GM23338 (cell line): ENCODE measurements at places on chromosomes 2 and 18. TPM values are rescaled to one million over a fixed set of nuclear protein-coding genes. Genes with fewer than 3 reads are reported as not detected.

Gene CCL20
- not detected in 2 replicates for total RNA-seq

DNA sequence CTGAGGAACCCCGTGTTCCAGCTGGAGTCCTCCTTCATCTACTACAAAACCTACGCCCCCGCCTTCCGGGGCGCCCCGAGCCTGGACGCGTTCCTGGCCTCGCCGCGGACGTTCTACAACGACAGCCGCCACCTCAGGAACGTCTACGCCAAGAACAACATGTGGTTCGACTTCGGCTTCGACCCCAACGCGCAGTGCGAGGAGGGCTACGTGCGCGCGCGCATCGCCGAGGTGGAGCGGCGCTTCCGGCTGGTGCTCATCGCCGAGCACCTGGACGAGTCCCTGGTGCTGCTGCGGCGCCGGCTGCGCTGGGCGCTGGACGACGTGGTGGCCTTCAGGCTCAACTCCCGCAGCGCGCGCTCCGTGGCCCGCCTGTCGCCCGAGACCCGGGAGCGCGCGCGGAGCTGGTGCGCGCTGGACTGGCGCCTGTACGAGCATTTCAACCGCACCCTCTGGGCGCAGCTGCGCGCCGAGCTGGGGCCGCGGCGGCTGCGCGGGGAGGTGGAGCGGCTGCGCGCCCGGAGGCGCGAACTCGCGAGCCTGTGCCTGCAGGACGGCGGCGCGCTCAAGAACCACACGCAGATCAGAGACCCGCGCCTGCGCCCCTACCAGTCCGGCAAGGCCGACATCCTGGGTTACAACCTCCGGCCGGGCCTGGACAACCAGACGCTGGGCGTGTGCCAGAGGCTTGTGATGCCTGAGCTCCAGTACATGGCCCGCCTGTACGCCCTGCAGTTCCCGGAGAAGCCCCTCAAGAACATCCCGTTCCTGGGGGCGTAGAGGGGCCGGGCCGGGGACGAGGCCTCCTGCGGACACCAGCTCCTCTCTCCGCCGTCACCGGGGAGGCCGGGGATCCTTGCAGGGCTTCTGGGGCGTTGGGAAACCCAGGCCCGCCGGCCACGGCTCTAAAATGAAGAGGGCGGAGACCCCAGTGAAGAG, 5.3 kb upstream of the NEU4 start:
- peaks cover 16% of the 10 kb centered on the region; the same call in 1 of the 2 replicates for H3K4me1 ChIP-seq
- H3K27me3 ChIP-seq: peaks cover 23% of the 10 kb centered on the region
- DNase-seq: peak; percentile 82
- H3K4me3 ChIP-seq: peak overlapping the region; percentile 62
- no peak overlapping the region for H3K27ac ChIP-seq
- H3K36me3 ChIP-seq: no peaks in the 10 kb centered on the region

GRCh38 chr2:76268902-76269620, 558.3 kb upstream of the GCFC2 start:
- no peaks in the 10 kb centered on the region for H3K27me3 ChIP-seq
- H3K4me1 ChIP-seq: peaks cover 11% of the 10 kb centered on the region
- H3K36me3 ChIP-seq: no peaks in the 10 kb centered on the region
- no peak for DNase-seq
- H3K27ac ChIP-seq: no peak overlapping the region
- no peak overlapping the region for H3K4me3 ChIP-seq

Gene LRP2
- 1.9 and 2.7 TPM in 2 replicates for total RNA-seq

DNA sequence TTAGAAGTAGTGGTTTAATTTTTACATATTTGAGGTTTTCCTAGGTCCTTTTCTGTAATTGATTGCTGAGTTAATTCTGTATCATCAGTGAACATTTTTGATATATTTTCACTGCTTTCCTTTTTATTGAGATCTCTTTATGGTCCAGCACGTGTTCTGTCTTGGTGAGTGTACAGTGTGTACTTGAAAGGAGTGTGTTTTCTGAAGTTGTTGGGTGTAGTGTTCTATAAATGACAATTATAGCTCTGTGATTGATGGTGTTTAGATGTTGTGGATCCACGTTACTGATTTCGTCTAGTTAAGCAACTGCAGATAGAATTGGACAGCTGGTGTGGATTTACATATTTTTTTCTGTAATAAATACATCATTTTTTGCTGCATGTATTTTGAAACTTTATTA, 32.7 kb downstream of the AGFG1 start:
- no peak for DNase-seq
- H3K4me3 ChIP-seq: no peak overlapping the region
- peaks cover 23% of the 10 kb centered on the region for H3K4me1 ChIP-seq

DNA sequence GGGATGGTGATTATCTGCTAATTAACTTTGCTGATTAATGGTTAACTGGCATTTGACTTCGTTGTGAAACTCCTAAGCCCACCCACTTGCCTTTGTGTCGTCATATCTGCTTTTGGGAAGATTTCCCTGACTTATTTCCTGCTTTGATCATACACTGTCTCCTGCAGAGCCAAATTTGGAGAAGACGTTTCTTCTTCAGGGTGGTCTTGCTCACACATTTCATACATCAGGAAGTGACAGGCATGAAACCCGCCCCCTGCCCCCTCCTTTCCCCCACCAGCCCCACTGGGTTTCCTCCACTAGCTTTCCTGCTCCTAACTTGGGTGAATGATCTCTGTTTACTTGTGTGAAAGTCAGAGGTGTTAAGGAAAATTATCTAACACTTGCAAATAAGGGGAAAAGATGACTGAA, 300.1 kb downstream of the TSN start:
- H3K4me1 ChIP-seq: peaks cover 15% of the 10 kb centered on the region
- H3K27ac ChIP-seq: peak overlapping the region; percentile 23; the same call in 1 of the 2 replicates
- H3K27me3 ChIP-seq: no peaks in the 10 kb centered on the region
- DNase-seq: no peak
- no peak overlapping the region for H3K4me3 ChIP-seq
- peaks cover 4% of the 10 kb centered on the region; the same call in 1 of the 2 replicates for H3K36me3 ChIP-seq

GRCh38 chr18:11950824-11951223, 30.5 kb upstream of the IMPA2 start:
- peaks cover 32% of the 10 kb centered on the region for H3K4me1 ChIP-seq

Gene C2orf72
- 1.3 and 1.4 TPM in 2 replicates for total RNA-seq

DNA sequence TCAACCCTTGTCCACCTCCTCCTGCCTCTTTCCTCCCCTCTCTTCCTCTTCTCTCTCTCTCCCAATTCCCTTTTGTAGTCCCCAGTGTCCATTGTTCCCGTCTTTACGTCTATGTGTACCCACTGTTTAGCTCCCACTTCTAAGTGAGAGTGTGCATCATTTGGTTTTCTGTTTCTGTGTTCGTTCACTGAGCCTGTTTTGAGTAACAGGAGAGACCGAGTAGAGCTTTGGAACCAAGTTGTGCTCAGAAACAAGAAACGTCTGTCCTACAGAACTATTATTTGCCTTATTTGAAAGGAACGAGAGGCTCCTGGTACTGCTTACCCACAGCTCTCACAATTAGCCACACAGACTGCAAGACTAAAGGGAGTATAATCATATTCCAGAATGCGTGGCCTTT, 50.1 kb upstream of the MAPRE2 start:
- H3K4me1 ChIP-seq: no peaks in the 10 kb centered on the region
- no peak overlapping the region for H3K27ac ChIP-seq
- no peak for DNase-seq
- no peaks in the 10 kb centered on the region for H3K27me3 ChIP-seq

DNA sequence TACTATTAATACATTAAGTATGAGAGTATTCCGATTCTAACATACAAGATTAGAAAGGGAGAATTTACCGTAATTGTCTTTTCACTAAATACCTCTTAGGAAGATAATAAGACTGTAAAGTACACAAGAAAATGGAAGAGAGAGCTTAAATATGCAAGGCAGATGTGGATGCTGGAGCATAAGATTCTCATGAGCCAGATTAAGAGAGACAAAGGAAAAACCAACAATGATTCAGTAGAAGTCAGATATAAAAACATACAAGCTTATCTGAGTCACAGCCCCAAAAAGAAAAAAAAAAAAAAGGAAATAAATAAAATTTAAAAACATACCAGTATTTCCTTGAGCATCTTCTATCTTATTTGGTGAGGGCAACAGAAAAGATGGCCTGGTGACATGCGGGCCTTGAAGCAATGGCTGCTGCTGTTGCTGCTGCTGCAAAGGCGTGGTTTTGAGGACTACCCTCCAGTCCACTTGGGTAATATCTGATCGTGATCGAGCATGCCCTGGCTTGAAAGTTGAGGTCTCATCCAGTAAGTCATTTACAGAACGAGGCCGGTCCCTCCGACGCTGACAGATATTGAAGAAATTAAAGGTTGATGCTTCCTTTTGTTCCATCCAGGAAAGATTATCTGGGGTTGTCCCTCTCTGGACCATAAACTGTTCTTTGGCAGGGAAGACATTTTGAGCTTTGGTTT, 24.5 kb downstream of the PLEKHM3 start:
- no peak overlapping the region for H3K4me3 ChIP-seq
- H3K4me1 ChIP-seq: peaks cover under 1% of the 10 kb centered on the region; the same call in 1 of the 2 replicates
- DNase-seq: no peak
- H3K27me3 ChIP-seq: no peaks in the 10 kb centered on the region

GRCh38 chr2:10331702-10332401, 29.1 kb downstream of the HPCAL1 start:
- no peaks in the 10 kb centered on the region for H3K27me3 ChIP-seq
- no peak for DNase-seq
- H3K36me3 ChIP-seq: no peaks in the 10 kb centered on the region
- peaks cover 38% of the 10 kb centered on the region; the same call in 1 of the 2 replicates for H3K4me1 ChIP-seq

GRCh38 chr2:220931491-220931890, 640.6 kb downstream of the EPHA4 start:
- H3K27ac ChIP-seq: no peak overlapping the region
- no peaks in the 10 kb centered on the region for H3K27me3 ChIP-seq
- H3K4me3 ChIP-seq: no peak overlapping the region
- peaks cover 4% of the 10 kb centered on the region; the same call in 1 of the 2 replicates for H3K36me3 ChIP-seq
- no peaks in the 10 kb centered on the region for H3K4me1 ChIP-seq
- no peak for DNase-seq

Gene C18orf54
- total RNA-seq: 29.6 and 35.0 TPM in 2 replicates

Gene UGT1A3
- total RNA-seq: not detected in 2 replicates

- H3K27me3 ChIP-seq: no peaks in the 10 kb centered on the region
- H3K27ac ChIP-seq: no peak overlapping the region
- no peak for DNase-seq
Observed at GRCh38 chr2:68083346-68083745, 20.5 kb upstream of the C1D start.

Gene POU3F3
- 0.24 TPM in 1 of 2 replicates, not detected in the other for total RNA-seq

GRCh38 chr2:240991378-240992263, 6.8 kb upstream of the SNED1 start:
- H3K36me3 ChIP-seq: no peaks in the 10 kb centered on the region
- no peak overlapping the region for H3K27ac ChIP-seq
- H3K4me1 ChIP-seq: no peaks in the 10 kb centered on the region
- DNase-seq: peak; percentile 48

GRCh38 chr2:143489145-143489544, 359.9 kb downstream of the ARHGAP15 start:
- H3K4me3 ChIP-seq: no peak overlapping the region
- H3K27ac ChIP-seq: no peak overlapping the region
- no peak for DNase-seq
- H3K36me3 ChIP-seq: no peaks in the 10 kb centered on the region
- H3K4me1 ChIP-seq: no peaks in the 10 kb centered on the region

Gene REG3A
- not detected in 2 replicates for total RNA-seq

DNA sequence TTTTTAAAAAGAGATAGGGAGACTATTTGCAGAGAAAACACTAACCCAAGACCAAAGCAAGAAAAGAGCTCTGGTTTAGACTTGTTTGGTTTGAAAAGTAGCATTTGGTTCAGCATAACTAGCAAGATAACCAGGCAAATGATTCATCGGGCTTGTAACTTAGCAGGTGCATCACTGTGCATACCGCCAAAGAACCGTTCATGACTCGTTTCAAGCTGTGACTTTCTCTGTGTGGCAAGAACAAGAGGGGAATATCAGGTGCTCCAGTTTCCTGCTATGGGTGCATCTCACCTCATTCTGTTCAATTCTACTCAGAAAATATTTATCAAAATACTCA, 244.9 kb downstream of the ETAA1 start:
- no peak overlapping the region for H3K4me3 ChIP-seq
- H3K27ac ChIP-seq: no peak overlapping the region
- no peaks in the 10 kb centered on the region for H3K4me1 ChIP-seq

Gene PSMA8
- not detected in 2 replicates for total RNA-seq
